COR-L47 (cell line): ENCODE measurements at places on chromosomes 6 and 20.

GRCh38 chr6:156703719-156704118 is 73.5 kb upstream of the ARID1B start:
- no peak for DNase-seq

GRCh38 chr6:27838945-27839625 is 73.1 kb downstream of the OR2B2 start:
- DNase-seq: no peak

DNA sequence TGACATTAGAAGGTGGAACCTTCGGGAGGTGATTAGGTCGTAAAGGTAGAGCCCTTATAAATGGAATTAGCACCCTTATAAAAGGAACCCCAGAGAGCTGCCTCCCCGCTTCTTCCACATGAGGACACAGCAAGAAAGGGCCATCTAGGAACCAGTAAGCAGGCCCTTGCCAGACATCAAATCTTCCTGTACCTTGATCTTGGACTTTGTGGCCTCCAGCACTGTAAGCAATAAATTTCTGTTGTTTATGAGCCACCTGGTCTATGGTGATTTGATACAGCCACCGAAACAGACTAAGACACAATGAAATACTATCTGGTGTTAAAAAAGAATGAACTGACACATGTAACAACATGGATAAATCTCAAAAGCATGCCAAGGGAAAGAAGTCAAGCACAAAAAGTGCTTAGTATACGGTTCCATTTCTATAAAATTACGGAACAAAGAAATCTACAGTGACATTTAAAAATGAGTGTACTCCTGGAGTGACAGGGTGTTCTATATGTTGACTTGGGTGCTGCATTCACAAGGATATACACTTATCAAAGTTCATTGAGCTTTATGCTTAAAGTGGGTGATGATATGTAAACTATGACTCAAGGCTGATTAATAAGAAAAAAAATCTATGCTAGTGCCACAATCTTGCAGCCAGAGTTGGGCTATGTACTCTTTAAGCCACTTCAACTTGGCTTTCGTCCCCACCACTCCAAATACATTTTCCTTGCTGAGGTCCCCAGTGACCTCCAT is 18.4 kb downstream of the SERPINB1 start:
- no peak for DNase-seq

DNA sequence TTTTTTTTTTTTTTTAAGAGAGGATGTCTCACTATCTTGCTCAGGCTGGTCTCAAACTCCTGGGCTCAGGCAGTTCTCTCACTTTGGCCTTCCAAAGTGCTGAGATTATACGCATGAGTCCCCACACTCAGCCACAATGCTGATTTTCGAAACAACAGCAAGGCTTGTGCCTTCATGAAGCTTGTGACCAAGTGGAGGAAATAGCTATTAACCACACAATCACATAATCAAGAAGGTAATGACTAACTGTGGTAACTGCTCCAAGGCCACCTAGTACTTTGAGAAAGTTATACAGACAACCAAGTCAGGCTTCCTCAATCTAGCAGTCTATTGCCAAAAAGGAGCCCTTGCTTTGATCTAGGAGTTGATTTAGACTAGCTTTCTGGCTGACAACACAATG is 46.3 kb downstream of the SOD2 start:
- no peak for DNase-seq

DNA sequence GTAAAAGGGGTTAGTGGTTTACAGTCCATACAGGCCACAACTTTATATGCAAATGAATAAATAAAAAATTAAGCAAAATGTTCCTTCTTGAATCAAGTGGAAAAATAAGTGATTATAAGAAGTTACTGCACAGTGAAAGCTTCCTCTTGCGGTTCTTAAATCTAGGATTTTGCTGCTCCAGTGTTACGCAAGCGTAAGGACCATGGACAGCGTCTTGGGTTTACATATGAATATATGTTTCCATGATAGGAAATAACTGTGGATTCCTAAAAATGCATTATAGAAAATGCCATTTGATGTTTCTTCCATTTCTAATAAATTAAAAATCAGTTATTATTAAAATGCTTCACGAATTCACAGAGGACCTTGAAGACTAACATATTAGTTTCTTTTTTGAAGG is 176.6 kb upstream of the POU3F2 start:
- DNase-seq: no peak

GRCh38 chr20:35616465-35617396 is 1.1 kb downstream of the SPAG4 start:
- DNase-seq: no peak

GRCh38 chr6:158322724-158323560 is 10.7 kb downstream of the TULP4 start:
- DNase-seq: no peak
